ENCODE measurements at places on chromosomes 1 and 21.

- DNase-seq: no peak
Measured at GRCh38 chr21:30434033-30434631, 4.1 kb downstream of the KRTAP13-4 start.

- DNase-seq: no peak
Measured at GRCh38 chr1:158961178-158961577, 29.8 kb downstream of the PYHIN1 start.

- DNase-seq: peak; percentile 79
Measured at GRCh38 chr1:9784508-9785133, 39.1 kb downstream of the CLSTN1 start.

DNA sequence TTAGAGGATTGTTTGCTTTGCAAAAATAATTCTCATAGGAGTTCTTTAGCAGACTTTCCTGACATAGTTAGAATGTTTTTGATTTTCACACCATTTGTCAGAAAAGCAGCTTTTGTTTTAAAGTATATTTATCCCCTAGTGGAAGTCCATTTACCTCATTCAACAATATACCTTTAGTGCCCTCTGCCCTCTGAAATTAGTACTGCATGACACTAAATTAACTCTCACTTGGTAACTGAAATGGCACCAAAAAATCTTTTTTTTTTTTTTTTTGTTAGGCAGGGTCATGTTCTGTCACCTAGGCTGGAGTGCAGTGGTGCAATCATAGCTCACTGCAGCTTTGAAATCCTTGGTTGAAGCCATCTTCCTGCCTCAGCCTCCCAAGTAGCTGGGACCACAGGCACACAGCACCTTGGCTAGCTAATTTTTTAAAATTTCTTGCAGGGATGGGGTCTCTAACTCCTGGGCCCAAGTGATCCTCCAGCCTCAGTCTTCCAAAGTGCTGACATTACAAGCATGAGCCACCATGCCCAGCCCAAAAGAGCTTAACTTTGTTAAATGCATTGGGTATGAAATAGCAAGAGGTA lies 13.6 kb downstream of the LRRC42 start:
- no peak for DNase-seq

DNA sequence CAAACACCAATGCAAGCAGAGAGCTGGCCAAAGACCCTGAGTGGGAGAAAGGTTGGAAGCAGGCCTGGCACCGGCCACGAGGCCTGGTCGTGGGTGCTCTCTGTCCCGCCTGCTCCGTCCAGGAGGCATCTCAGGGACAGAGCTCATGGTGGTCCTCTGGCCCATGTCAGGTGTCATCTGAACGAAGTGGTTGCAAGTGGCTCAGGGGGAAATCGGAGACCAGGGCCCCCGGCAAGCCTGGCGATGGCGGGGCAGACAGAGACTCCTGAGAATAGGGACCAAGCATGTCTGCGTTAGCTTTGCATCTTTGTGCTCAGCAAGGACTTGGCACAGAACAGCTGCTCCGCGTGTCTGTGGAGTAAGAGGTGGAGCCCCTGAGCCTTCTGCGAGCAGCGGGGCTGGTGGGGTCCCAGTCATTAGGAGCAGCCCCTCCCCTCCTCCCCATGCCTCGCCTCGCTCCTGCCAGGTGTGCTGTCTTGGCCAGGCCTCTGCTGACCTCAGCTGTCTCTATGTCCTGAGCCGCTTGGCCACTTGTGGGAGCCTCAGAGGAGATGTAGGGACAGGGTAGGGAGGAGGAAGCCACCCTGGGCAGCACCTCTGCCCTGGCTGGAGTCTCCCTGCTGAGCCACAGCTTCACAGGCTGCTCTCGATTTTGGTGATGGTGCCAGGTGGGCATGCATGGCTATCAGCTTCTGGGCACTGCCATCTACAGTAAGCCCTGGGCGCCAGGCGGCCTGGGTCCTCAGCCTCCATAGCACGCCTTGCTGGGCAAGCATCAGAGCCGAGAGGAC lies 362.9 kb upstream of the VAMP3 start:
- DNase-seq: no peak

- no peak for DNase-seq
Measured at GRCh38 chr1:116808848-116809508, 54.7 kb downstream of the CD2 start.

Data from LNCaP clone FGC (cell line).